ENCODE measurements at places on chromosomes 12 and 14.
A peak's percentile ranks its signal among the peaks of the same experiment; 100 is the strongest.

DNA sequence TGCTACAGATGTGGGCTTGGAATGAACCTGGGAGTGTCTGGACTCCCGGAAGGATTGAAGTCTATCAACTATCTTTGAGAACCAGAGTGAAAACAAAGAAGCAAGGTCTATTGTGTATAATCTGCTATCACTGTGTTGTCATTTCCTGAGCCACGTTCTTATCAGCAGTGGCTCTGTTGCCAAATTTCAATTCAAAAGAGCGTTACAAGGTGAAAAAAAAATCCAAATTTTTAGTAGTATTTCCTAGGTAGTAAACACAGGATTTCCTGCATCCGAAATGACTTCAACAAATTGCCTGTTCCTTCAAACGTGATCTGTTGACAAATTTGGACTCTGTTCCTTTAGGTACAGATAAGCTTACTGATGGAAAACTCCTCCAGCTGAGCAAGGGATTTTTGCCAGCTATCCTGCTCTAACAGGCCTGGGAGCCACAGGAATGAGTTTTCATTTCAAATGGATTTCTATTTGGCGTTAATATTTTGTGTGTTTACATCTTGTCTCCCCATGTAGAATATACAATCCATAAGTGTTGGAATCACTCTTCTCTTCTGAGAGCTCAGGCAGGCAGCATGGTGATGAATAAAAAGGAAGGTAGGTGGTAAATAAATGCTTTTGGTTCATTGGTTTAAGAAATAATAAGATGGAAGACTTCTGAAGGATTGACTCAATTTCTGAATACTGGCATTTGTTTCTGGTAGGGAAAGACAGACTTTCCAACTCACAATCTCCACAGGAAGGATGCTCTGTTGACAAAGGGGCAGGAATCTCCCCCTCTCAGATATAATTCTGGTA lies 58.5 kb downstream of the GPR135 start:
- DNase-seq: peak; percentile 9

- DNase-seq: no peak
Measured at GRCh38 chr14:64824471-64824870, 55.2 kb downstream of the SPTB start.

GRCh38 chr12:53770281-53770680 lies 18.5 kb upstream of the CISTR start:
- DNase-seq: no peak

GRCh38 chr14:53381895-53382294 lies 228.8 kb upstream of the DDHD1 start:
- DNase-seq: no peak

GRCh38 chr12:46831335-46832129 lies 5.7 kb upstream of the SLC38A4 start:
- no peak for DNase-seq

- peak; percentile 24 for DNase-seq
Measured at GRCh38 chr12:112524676-112525425, 106.1 kb downstream of the PTPN11 start.

DNA sequence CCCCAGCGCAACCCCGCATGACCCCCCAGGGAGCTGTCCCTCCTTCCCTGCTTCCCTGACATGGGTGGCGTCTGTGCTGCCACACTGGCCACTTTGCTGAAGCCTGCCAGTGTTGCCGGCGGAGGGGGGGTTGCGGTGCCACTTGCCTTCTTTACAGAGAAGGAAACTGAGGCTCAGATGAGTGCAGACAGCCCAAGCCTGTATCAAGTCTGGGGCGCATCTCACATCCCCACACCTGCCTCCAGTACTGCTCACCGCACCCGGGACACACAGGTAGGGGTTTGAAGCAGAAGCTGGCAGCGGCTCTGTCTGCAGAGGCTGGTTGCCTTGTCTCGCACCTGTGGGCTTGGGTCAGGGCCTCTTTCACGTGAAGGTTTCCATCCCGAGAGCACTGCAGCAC lies 104.7 kb upstream of the RTL1 start:
- DNase-seq: no peak

- no peak for DNase-seq
Measured at GRCh38 chr12:55938826-55939501, 8.0 kb downstream of the DGKA start.

DNA sequence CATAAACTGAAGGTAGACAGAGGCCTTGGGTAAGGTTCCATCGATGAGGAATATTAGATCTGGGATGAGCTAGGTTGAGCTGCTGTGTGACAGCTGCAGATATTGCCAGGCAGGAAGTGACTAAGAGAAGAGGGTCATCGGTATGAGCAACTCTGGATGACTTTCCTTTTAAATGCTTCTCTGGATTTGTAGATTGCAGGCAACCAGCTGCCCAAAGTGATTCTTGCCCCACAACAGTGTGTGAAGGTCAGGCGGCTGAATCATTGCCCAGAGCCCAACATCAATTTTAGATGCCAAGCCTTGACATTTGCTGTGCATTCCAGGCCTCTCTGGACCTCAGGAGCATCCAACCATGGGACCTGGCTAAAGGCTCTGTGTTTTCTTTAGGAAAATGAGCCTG lies 255.9 kb downstream of the DPF3 start:
- DNase-seq: no peak

DNA sequence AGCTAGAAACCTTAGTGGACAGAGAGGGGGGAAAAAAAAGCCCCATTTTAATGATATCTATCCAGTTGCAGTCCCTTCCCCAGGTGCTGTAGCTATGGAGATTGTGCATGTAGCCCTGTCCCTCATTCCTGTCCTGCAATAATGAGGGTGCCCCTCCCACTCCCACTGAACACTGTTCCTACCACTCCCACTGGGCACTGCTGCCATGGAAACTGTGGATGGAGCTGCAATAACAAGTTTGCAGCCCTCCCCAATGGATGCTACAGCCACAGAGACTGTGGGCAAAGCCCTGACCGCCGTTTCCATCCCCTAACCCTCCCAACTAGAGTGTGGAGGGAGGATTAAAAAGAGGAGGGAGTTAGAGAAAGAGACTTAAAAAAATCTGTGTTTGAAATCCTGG lies 238.3 kb downstream of the FUT8 start:
- no peak for DNase-seq

- no peak for DNase-seq
Measured at GRCh38 chr14:50985859-50986331, 41.6 kb upstream of the PYGL start.

GRCh38 chr12:5864301-5864700 lies 80.8 kb downstream of the ANO2 start:
- no peak for DNase-seq

- DNase-seq: no peak
Measured at GRCh38 chr14:63186453-63186852, 17.8 kb upstream of the RHOJ start.

DNA sequence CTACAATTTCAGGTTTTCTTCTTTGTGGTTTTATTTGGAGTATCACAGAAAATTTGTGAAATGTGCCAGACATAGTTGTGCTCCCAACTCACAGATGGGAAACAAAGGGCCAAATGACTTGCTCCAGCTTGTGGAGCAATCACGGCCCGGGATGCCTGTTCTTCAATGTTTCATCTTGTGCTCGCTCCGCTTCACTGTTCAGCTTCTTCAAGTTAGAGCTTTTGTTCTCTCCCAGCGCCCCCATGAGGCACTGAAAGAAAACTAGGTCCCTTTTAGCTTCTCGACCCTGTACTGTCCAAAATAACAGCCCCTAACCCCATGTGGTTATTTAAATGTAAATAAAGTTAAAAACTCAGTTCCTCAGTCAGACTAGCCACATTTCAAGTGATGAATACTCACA lies 187.9 kb upstream of the STXBP6 start:
- peak; percentile 40 for DNase-seq

DNA sequence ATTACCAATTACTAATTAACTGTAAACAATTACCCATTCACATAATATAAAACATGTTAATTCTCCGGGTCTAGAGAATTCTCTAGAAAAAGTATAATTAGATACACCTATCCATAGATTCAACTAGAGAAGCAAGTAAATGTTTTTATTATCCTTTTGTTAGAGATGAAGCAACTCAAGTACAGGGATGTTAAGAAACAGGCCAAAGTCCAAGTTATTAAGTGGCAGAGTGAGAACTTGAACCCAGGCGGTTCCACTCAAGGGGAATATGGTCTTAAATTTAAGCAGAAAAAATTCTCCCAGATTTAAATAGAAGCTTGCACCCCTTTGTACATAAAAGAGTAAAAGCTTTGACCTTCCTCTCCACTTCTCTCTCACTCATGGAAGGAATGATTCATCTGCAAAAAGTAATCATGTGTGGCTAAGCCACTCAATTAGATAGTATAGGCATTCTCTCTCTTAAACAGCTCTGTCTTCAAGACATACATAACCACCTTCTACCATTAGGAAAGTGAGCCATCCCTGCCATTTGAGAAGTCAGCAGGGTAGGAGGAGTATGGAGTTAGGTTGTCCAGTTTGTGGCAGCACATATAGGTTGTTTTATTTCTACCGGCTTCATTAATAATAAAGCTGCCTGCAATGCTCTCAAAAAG lies 34.1 kb downstream of the ERGIC2 start:
- no peak for DNase-seq

DNA sequence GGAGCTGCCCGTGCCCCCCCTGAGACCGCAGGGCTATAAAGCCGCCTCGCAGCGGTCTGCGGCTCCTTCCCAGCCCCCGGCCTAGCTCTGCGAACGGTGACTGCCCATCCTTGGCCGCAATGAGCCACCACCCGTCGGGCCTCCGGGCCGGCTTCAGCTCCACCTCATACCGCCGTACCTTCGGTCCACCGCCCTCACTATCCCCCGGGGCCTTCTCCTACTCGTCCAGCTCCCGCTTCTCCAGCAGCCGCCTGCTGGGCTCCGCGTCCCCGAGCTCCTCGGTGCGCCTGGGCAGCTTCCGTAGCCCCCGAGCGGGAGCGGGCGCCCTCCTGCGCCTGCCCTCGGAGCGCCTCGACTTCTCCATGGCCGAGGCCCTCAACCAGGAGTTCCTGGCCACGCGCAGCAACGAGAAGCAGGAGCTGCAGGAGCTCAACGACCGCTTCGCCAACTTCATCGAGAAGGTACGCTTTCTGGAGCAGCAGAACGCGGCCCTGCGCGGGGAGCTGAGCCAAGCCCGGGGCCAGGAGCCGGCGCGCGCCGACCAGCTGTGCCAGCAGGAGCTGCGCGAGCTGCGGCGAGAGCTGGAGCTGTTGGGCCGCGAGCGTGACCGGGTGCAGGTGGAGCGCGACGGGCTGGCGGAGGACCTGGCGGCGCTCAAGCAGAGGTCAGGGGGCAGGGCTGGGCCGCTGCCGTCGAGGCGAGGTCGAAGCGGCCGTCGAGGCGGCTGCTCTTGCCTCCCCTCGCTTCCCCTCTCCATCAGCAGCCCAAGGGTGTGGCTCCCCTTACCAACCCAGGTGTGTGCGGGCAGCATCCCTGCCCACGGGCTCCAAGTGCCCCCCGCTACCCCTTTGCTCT lies at the start of gene PRPH:
TSS of gene PRPH (plus strand) at position 66 of the 855 bp plus-strand sequence. CDS start at position 120, 54 bp downstream.
- no peak for DNase-seq

GRCh38 chr12:72036393-72036792 lies 97.7 kb downstream of the TPH2 start:
- DNase-seq: no peak

- DNase-seq: no peak
Measured at GRCh38 chr14:80024417-80024816, 186.9 kb downstream of the DIO2 start.

DNA sequence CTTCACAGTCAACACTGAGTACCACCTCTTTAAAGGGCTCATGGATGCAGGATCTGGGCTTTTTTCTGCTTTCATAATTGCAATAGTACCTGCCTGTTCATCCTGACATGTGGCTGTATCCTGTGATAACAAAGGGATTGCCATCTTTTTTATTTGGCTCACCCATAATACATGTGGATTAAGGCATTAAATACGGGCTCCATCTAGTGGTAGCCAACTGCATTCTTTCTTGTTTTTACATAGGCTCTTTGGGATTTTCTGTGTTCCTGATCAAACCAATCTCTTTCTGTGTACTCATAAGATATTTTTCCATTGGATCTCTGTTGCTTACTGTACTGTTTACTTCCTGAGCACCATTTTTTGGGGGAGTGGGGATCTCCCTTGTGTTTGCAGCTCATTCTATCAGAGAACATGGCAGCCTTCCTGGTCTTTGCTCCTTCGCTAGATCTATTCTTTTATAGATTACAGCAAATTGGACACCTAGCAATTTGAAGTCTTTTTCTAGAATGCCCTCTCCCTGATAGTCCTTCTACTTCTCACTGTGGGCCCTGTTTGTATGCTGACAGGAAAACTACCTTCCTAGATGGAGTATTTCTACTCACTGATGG lies 723.4 kb upstream of the MDGA2 start:
- DNase-seq: peak; percentile 66

GRCh38 chr14:18688346-18688745 lies 87.4 kb downstream of the OR11H12 start:
- no peak for DNase-seq

- no peak for DNase-seq
Measured at GRCh38 chr14:69814397-69814796, 17.4 kb upstream of the SLC10A1 start.

DNA sequence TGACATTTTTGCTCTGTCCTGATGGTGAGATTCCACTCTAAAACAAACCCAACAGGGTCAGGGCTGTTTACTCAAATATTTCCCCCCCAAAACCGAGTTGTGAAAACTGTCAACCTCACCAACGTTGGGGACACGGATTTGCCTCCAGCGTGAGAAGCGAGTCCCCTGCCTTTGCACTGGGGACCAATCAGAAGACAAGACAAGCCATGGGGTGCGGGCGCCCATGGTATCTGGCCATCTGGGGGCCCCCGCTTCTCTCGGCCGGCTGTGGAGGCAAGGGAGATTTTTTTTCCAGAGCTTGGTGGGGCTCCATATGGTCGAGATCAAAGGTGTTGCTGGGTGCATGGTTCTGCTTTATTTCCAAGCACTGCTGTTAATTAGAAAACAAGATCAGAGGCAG lies 272.1 kb downstream of the BCL11B start:
- no peak for DNase-seq

- DNase-seq: no peak
Measured at GRCh38 chr14:105849933-105850626, 323.7 kb downstream of the TMEM121 start.

- no peak for DNase-seq
Measured at GRCh38 chr12:39405580-39405979, 37.3 kb downstream of the KIF21A start.

- DNase-seq: no peak
Measured at GRCh38 chr12:130316251-130316650, 21.4 kb upstream of the PIWIL1 start.

DNA sequence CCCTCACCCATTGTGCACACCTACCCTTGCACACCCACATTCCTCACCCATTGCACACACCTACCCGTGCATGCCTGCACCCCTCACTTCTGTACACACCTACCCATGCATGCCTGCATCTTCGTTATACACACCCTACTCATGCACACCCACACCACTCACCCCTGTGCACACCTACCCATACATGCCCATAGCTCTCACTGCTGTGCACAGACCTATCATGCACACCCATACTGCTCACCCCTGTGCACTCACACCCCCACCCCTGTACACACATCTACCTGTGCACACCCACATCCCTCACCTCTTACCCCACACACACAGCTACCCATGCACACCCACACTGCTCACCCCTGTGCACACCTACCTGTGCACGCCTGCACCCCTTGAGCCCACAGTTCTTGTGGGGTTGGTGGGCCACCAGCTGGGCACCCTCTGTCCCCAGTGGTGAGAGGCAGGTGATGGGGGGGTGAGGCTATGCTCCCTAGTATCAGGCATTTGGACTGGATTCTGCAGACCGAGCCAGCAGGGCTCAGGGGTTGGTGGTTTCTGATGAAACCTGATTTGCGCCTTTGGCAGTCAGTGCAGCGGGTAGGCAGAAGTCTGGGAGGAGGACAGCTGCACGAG lies 15.6 kb downstream of the CEP170B start:
- DNase-seq: no peak

Data from OCI-M1 (cell line).